Endodermal cell (in vitro differentiated cells): ENCODE measurements at places on chromosomes 12 and 14. TPM values are rescaled to one million over a fixed set of nuclear protein-coding genes. Genes with fewer than 3 reads are reported as not detected.

AMN gene
- total RNA-seq = 1.8 to 2.0 TPM (median 1.9 TPM) in 3 replicates

DLK1 gene
- 67.1 and 78.3 TPM in 2 replicates for total RNA-seq

HOXC10 gene
- not detected in 2 replicates for total RNA-seq

LRP1 gene
- total RNA-seq = 74.5 to 154 TPM (median 79.0 TPM) in 3 replicates

SPTSSA gene
- 28.5 and 29.6 TPM in 2 replicates for total RNA-seq

MAP3K9 gene
- total RNA-seq = 30.0 and 34.1 TPM in 2 replicates

ZNF891 gene
- total RNA-seq = 2.9 and 3.7 TPM in 2 replicates

IL23A gene
- total RNA-seq = 10.4 and 10.8 TPM in 2 replicates

SPIC gene
- not detected in 2 replicates for total RNA-seq

ACYP1 gene
- total RNA-seq = 16.4 and 21.4 TPM in 2 replicates

TBX3 gene
- 20.3 to 95.1 TPM (median 88.1 TPM) in 3 replicates for total RNA-seq

LRP1-AS gene
- not detected in 2 replicates for total RNA-seq

PTPRB gene
- total RNA-seq = 0.11 TPM in 1 of 3 replicates, not detected in the others

CMKLR1 gene
- 0.16 TPM in 1 of 2 replicates, not detected in the other for total RNA-seq

VPS37B gene
- 21.0 and 22.7 TPM in 2 replicates for total RNA-seq

KRT77 gene
- not detected in 2 replicates for total RNA-seq

RIC8B gene
- total RNA-seq = 9.8 to 24.9 TPM (median 23.3 TPM) in 3 replicates

KCNA5 gene
- total RNA-seq = not detected in 3 replicates

DPY19L2 gene
- 8.3 and 11.0 TPM in 2 replicates for total RNA-seq

IFI27L1 gene
- 35.4 and 40.0 TPM in 2 replicates for total RNA-seq

ANO2 gene
- total RNA-seq = 6.8 to 14.3 TPM (median 13.4 TPM) in 3 replicates

PLCZ1 gene
- total RNA-seq = not detected in 3 replicates

SRSF9 gene
- total RNA-seq = 242 to 324 TPM (median 308 TPM) in 3 replicates

SLCO1B1 gene
- not detected in 3 replicates for total RNA-seq

ACSS3 gene
- 27.5 and 29.4 TPM in 2 replicates for total RNA-seq

CDKN3 gene
- 28.8 to 49.8 TPM (median 39.8 TPM) in 3 replicates for total RNA-seq

DBX2 gene
- total RNA-seq = not detected in 2 replicates

EFCAB11 gene
- 31.9 to 47.6 TPM (median 45.7 TPM) in 3 replicates for total RNA-seq

SAMD15 gene
- 4.1 to 4.3 TPM (median 4.2 TPM) in 3 replicates for total RNA-seq

BDKRB2 gene
- 3.8 and 4.0 TPM in 2 replicates for total RNA-seq

PYGL gene
- total RNA-seq = 35.2 and 38.1 TPM in 2 replicates

CISTR gene
- total RNA-seq = not detected in 2 replicates

LARP4 gene
- 106 to 118 TPM (median 111 TPM) in 3 replicates for total RNA-seq

CACNA2D4 gene
- 4.4 and 5.7 TPM in 2 replicates for total RNA-seq

KIF5A gene
- total RNA-seq = 4.5 and 5.3 TPM in 2 replicates

C14orf180 gene
- not detected in 2 replicates for total RNA-seq

PGF gene
- total RNA-seq = 3.0 to 7.9 TPM (median 7.6 TPM) in 3 replicates

HCFC2 gene
- total RNA-seq = 1.5 to 3.4 TPM (median 3.2 TPM) in 3 replicates

HOXC13 gene
- not detected in 2 replicates for total RNA-seq

C14orf132 gene
- 11.3 and 12.3 TPM in 2 replicates for total RNA-seq

KRT82 gene
- not detected in 3 replicates for total RNA-seq

IL26 gene
- total RNA-seq = not detected in 3 replicates

GPR162 gene
- total RNA-seq = 12.8 to 15.0 TPM (median 13.2 TPM) in 3 replicates

DCN gene
- total RNA-seq = not detected in 2 replicates

ASIC1 gene
- total RNA-seq = 4.5 to 6.4 TPM (median 5.2 TPM) in 3 replicates

CLEC2B gene
- not detected in 2 replicates for total RNA-seq

TAS2R14 gene
- total RNA-seq = 1.3 to 2.0 TPM (median 2.0 TPM) in 3 replicates

PLEKHG7 gene
- not detected in 2 replicates for total RNA-seq

RIPK3 gene
- total RNA-seq = not detected in 2 replicates

IL31 gene
- total RNA-seq = not detected in 2 replicates

SLCO1B3 gene
- total RNA-seq = not detected in 3 replicates

KRT86 gene
- total RNA-seq = not detected in 2 replicates

CARMIL3 gene
- total RNA-seq = 4.0 and 4.4 TPM in 2 replicates
